ENCODE measurements at places on chromosomes 1 and 21.

GRCh38 chr1:44645476-44646244, 28.6 kb downstream of the TMEM53 start:
- DNase-seq, result no peak

DNA sequence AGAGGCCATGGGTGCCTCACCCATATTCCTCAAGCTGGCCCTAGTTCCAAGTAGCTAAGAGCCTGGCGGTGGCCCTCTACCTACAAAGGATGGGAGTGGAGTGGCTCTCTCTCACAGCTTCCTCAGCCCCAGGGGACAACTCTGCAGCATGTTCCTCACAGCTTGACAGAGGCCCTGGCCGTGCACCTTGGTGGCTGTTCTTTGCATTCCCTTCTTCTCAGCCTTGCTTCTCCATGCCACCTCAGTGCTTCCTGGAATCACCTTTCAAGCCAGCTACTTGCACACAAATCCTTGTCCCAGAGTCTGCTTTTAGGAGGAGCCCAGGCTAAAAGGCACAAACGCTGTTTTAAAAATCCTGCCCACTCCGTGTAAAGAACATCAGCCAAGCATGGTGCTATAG, 69.0 kb upstream of the DIRAS3 start:
- DNase-seq, result no peak

- DNase-seq, result no peak
These were observed 190.4 kb downstream of the MIS18A start for GRCh38 chr21:32088471-32088870.

DNA sequence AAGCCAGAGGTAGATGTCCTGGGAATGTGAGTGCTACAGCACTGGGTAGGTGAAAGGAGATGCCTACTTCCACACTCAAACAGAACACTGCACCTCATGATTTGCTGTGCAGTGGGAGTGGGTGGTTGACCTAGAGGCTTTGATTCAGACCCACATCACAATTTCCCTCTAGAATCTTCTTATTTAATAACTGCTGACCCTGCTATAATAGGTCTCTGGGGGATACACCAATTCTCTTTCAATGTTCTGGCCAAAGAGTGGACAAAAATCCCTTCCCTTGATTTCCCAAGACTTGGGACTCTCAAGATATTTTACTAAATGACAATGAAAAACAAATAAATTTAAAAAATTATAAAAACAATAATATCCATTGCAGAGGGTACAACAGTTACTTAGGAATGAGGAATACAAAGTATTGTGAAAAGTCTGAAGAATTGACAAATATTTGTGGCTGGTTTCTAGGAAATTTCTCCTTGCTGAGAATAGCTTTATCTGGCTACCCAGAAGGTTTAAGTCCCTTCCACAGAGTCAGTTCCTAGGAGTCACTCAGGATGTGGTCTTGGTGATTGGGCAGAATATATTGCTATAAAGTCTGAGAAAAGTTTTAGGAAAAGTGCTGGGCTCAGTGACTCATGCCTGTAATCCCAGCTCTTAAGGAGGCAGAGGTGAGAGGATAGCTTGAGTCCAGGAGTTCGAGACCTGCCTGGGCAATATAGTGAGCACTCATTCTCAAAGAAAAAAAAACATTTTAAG, 2.4 kb upstream of the FCGR2A start:
- no peak for DNase-seq

DNA sequence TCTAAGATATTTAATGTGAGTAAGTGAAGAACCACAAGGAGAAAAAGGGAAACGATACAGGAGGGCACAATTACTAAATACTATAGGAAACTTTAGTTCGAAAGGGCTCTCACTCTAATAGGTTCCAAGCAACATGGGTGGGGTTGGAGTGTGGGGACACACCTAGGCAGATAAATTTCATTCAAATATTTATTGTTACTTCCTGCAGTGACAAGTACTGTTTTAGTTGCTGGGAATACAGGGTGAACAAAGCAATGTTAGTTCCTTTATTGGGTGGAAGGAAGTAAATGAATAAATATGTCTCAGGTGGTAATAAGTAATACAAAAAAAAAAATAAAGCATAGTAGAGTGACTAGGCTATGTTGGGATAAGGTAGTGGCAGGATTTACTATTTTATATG, 73.2 kb upstream of the B3GALT2 start:
- DNase-seq, result no peak

Measured in colonic mucosa (tissue), 4 donors.